ENCODE measurements at places on chromosomes 2 and 18.

GRCh38 chr2:217784996-217785543 is 217.7 kb downstream of the TNS1 start:
- DNase-seq, result no peak

- DNase-seq, result no peak
These were observed 62.5 kb upstream of the RAPGEF4 start for GRCh38 chr2:172673056-172673683.

GRCh38 chr2:207107131-207107530 is 58.6 kb downstream of the KLF7 start:
- no peak for DNase-seq

DNA sequence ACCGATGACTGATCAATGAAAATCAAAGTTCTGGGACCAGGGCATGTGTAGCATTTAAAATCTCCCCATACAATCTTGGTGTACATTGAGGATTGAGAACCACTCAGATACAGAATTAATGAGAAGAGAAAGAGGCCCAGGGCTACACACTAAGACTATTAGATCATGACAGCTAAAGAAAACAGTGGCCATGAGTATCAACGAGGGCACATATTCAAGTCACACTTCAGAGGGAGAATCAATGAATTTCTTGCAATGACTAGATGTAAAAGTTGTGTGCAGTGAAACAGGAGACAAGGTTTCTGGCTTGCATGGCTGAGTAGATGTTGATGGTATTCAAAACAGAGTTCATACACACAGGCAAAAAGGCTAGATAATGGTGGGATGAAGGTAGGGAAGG is 29.1 kb downstream of the METTL8 start:
- no peak for DNase-seq

GRCh38 chr2:47843407-47843806 is 60.5 kb downstream of the MSH6 start:
- no peak for DNase-seq
